ENCODE measurements at places on chromosomes 6 and 20. TPM values are rescaled to one million over a fixed set of nuclear protein-coding genes. Genes with fewer than 3 reads are reported as not detected.

The DCDC2 gene
- 142 TPM for total RNA-seq

DNA sequence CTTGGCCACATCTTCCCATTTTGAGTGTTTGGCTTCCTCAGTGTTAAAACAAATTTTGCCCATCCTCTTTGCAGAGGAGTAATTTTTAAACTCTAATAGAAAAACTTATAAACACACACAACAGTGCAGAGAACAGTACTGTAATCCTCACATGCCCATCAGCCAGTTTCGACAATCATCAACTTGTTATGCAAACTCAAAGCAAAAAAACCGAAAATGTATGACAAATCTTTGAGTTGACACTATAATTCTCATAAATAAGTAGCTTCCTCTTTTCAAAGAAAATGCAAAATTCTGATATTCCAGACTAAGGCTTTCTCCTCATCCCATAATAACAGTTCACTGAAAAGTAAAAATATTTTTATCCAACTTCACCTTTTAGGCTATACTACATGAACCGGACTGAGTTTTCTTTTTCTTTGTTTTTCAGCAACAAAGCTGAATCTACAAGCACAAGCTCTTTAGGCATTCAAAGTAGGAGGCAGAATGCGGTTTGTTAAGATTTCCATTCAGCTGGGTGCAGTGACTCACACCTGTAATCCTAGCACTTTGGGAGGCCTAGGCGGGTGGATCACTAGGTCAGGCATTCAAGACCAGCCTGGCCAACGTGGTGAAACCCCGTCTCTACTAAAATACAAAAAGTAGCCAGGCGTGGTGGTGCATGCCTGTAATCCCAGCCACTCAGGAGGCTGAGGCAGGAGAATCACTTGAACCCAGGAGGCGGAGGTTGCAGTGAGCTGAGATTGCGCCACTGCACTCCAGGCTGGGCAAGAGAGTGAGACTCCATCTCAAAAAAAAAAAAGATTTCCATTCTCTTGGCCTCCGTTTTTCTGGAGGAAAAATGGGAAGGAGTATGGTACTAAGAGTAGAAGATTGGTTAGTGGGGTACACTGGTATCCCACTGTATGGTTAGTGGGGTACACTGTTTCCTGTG lies 74.8 kb downstream of the GCNT2 start:
- DNase-seq: no peak

- DNase-seq: no peak
These were observed 317.9 kb upstream of the HTR1E start for GRCh38 chr6:86619428-86619827.

- no peak for DNase-seq
These were observed 458.9 kb downstream of the HACE1 start for GRCh38 chr6:104400844-104401243.

- DNase-seq: no peak
These were observed 65.3 kb upstream of the KCNK16 start for GRCh38 chr6:39387785-39388184.

GRCh38 chr20:16828666-16829305 lies 80.6 kb downstream of the OTOR start:
- DNase-seq: no peak

All from epithelial cell of proximal tubule (primary cell).